Large intestine (tissue), 12 donors: ENCODE measurements at places on chromosomes 6 and 20. TPM values are rescaled to one million over a fixed set of nuclear protein-coding genes. Genes with fewer than 3 reads are reported as not detected.

HDGFL1 gene
- polyA plus RNA-seq: not detected

HLA-DMB gene
- 23.9 TPM for polyA plus RNA-seq

AGPAT4 gene
- 6.8 TPM for polyA plus RNA-seq

ZFP57 gene
- not detected for polyA plus RNA-seq

RIOK1 gene
- 22.9 TPM for polyA plus RNA-seq

C6orf52 gene
- 12.7 TPM for polyA plus RNA-seq

HTR1E gene
- 0.07 TPM for polyA plus RNA-seq

KIF25 gene
- 0.82 TPM for polyA plus RNA-seq

DNA sequence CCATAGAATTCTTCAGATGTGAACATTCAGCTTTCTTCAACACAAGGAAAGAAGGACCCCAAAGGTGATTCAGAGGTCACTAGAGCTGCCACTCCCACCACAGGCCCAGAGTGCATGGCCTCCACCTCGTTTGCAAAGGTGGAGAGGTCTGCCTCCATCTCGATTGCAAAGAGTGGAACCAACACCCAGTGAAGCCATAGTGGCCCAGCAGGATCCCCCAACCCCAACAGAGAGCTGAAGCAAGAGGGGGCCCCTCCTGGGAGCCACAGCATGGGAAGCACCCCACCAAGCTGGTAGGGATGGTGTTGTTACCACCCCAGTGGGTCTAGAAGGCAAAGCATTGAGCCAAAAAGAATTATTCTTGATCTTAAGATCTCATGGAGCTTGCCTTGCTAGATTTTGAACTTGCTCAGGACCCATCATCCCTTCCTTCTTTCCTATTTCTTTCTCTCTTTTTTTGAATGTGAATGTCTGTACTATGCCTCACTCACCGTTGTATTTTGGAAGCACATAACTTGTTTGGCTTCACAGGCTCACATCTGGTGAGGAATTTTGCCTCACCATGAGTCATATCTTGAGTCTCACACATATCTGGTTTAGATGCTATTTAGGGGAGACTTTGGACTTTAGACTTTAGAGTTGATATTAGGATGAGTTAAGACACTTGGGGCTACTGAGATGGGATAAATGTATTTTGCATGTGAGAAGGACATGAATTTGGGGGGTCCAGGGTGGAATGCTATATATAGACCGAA lies 119.2 kb downstream of the ANKRD60 start:
- no peaks in the 10 kb centered on the region for H3K4me1 ChIP-seq
- H3K27me3 ChIP-seq: no peaks in the 10 kb centered on the region
- DNase-seq: no peak
- no peaks in the 10 kb centered on the region for H3K36me3 ChIP-seq
- H3K4me3 ChIP-seq: no peak overlapping the region

DNA sequence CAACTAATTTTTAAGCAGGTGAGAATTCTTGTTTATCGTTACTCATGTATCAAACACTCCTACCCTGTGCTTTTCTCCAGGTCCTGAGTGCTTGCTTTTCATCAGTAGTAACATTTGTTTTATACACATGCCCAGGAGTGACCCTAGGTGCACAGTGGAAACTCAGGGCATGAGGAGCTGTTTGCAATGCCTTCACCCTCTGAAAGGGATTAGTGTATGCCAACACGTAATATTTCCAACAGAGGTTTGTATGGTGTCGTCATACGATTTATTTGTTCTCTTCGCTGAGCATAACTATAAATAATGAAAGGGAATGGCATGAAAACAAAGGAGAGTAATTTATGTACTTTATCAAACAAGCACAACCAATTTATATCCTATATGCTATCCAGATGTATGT lies 537.4 kb upstream of the MMS22L start:
- no peak overlapping the region for H3K4me3 ChIP-seq
- DNase-seq: no peak
- no peaks in the 10 kb centered on the region for H3K4me1 ChIP-seq
- no peak overlapping the region for H3K27ac ChIP-seq
- no peaks in the 10 kb centered on the region for H3K27me3 ChIP-seq

DNA sequence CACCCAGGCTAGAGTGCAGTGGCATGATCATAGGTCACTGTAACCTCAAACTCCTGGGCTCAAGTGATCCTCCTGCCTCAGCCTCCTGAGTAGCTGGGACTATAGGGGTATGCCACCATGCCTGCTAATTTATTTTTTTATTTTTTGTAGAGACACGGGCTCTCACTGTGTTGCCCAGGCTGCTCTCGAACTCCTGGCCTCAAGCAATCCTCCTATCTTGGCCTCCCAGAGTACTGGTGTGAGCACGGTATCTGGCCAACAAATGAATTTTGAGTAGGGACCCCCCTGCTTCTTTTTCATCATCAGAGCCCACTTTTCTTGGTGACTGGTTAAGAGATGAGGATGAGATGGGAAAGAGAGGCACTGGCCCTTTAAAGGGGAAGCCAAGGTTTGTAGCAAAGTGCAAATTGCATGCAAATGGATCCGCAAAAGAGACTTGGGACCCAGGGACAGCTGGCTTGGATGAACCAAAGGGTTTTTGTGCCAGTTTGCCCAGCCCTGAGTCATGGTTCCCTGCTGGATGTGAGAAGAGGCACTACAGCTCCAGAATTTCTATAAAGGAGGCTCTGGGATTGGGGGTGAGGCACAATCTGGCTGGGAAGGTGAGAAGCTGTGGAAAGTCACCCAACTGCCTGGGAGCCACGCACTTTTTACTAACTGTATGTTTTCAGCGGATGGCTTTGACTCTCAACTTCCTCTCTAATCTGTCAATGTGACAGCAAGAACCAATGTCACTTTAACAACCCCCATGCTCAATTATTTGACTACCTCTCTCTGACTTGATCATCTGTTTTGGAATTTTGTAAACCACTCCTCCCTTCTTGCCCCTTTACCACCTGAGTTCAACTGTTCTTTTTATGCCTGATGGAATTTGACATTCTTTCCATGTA lies 58.7 kb upstream of the RNF24 start:
- H3K27ac ChIP-seq: no peak overlapping the region
- peaks cover 5% of the 10 kb centered on the region for H3K27me3 ChIP-seq
- no peak for DNase-seq
- H3K36me3 ChIP-seq: no peaks in the 10 kb centered on the region

- no peaks in the 10 kb centered on the region for H3K27me3 ChIP-seq
- no peak overlapping the region for H3K4me3 ChIP-seq
- H3K36me3 ChIP-seq: no peaks in the 10 kb centered on the region
- H3K4me1 ChIP-seq: peaks cover 6% of the 10 kb centered on the region
These were observed 117.2 kb downstream of the BANF2 start for GRCh38 chr20:17816804-17817587.

DNA sequence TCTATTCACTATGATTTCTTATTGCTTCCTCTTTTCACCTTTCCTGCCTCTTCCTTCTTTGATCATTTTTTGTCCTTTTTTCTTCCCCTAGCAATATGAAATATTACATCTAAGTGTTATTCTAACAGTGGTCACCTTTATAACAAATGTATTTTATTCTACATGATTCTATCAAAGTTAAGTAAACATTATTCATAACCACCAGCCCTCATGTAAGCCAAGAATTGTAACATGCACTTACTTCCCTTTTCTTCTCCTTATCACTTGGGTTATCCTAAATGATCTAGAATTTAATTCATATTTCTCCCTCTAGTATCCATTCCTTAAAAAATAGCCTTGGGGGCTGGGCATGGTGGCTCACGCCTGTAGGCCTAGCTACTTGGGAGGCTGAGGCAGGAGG lies 88.3 kb upstream of the SLC22A23 start:
- H3K4me3 ChIP-seq: no peak overlapping the region
- no peaks in the 10 kb centered on the region for H3K27me3 ChIP-seq
- peak overlapping the region; percentile 3 for H3K27ac ChIP-seq
- no peaks in the 10 kb centered on the region for H3K36me3 ChIP-seq
- no peak for DNase-seq
- H3K4me1 ChIP-seq: peaks cover 37% of the 10 kb centered on the region

DNA sequence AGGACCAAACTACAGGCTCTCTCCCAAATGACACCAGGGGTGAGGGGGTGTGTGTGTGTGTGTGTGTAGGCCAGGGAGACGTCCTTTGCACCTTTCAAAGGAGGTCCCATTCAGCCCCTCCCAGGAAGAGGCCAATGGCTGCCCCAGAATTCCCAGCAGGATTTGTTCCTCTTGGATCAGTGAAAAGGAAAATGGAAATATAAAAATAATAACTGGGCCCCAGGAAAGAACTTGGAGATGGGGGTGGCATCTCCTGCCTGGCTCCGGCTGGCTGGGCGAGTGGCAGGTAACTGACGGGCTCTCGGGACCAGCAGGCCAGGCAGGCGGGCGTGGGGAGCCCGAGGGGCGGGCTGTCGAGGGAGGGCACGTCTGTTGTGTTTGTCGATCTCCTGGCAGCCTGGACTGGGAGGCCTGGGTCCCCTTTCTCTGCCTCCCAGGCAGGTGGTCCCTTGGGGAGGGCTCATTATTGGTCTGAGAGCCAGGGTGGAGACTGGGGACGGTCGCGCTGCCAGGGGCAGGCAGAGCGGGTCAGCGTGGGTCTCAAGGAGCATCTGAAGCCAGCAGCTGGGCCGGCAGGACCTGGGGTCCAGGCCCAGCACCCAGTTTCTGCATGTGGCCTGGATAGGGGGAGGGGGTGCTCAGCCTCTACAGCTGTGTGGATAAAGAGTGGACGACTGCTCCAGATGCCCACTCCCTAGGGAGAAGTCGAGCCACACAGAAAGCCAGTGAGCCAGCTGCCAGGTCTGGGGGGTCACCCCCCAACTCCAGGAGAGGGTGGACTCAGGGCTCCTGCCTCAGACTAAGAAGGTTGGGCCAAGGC lies 3.1 kb downstream of the NOL4L start:
- H3K4me3 ChIP-seq: peak overlapping the region; percentile 13
- peak overlapping the region; percentile 69 for H3K27ac ChIP-seq
- DNase-seq: peak; percentile 72
- peaks cover 17% of the 10 kb centered on the region for H3K27me3 ChIP-seq
- H3K4me1 ChIP-seq: peaks cover 28% of the 10 kb centered on the region

- H3K27me3 ChIP-seq: peaks cover 21% of the 10 kb centered on the region
- H3K36me3 ChIP-seq: no peaks in the 10 kb centered on the region
These were observed 316.0 kb downstream of the TFAP2C start for GRCh38 chr20:56945057-56945456.

- no peak for DNase-seq
- H3K4me1 ChIP-seq: no peaks in the 10 kb centered on the region
- H3K27me3 ChIP-seq: no peaks in the 10 kb centered on the region
- H3K27ac ChIP-seq: no peak overlapping the region
- no peaks in the 10 kb centered on the region for H3K36me3 ChIP-seq
- H3K4me3 ChIP-seq: no peak overlapping the region
These were observed 34.5 kb downstream of the TPBG start for GRCh38 chr6:82397962-82398692.

DNA sequence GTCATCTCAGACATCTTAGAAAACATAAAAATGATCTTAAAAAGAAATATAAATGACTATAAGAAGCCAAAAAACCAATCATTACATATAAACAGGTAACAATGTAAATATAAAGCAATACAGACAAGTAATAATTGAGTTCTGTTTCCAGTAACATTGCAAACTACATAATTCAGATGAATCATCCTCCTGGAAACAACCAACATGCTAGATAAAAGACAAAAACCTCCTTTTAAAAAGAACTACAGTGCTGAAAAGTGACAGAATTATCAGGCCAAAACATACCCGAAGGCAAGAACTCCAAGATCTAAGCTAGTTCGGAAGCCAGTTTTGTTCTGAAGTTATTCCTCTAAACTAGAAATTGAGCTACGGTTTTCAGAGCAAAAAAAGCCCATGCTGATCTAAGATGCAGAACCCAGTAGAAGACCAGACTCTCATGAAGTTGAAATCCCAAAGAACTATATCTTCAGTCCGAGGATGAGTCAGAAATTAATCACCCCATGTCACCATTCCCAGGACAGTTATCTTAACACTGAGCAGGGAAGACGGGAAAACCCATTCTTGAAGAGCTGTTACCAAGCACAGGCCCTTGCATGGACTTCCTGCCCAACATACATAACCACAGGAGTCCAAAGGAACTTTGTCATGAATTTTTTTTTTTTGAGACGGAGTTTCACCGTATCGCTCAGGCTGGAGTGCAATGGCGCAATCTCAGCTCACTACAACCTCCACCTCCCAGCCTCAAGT lies 9.8 kb downstream of the PGM3 start:
- no peaks in the 10 kb centered on the region for H3K27me3 ChIP-seq
- no peak overlapping the region for H3K4me3 ChIP-seq
- peaks cover 58% of the 10 kb centered on the region for H3K36me3 ChIP-seq
- no peaks in the 10 kb centered on the region for H3K4me1 ChIP-seq
- no peak for DNase-seq
- H3K27ac ChIP-seq: no peak overlapping the region

DNA sequence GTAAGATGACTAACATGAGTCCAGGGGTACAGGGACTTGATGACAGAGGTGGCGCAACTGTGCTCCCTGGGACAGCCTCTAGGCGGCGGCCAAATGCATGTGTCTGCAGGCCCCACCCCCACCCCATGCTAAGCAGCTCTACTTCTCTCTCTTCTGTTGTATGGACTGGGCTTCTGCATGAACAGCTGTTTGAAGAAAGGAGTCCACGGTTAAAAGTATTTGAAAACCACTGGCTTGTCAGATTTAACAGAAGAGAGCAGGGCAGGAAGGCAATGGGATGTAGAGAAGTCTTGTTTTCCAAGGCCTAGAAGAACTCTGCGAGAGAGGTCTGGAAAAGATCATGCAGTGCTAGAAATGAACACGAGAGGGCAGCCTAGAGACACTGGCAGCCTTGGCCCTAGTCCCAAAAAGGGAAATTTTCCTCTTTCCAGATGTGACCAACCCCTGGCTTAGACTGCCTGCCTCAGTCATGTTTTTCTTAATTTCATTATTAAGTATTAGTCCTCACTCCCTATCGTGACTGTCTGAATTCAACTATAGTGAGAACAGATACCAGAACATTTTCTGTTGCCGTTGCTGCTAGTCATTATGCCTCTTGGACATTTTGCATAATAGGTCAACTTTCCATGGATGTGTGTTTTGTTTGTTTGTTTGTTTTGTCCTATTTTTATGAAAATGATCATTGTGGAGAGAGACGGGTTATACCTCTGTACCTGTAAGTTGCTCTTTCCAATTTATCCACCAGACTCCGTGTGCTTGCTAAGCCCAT lies 265.0 kb downstream of the ADGRG6 start:
- H3K4me3 ChIP-seq: no peak overlapping the region
- DNase-seq: peak; percentile 23
- no peaks in the 10 kb centered on the region for H3K27me3 ChIP-seq
- peaks cover 4% of the 10 kb centered on the region for H3K4me1 ChIP-seq
- no peaks in the 10 kb centered on the region for H3K36me3 ChIP-seq

GRCh38 chr6:145731447-145731846 lies 3.9 kb downstream of the EPM2A start:
- H3K4me1 ChIP-seq: no peaks in the 10 kb centered on the region
- no peaks in the 10 kb centered on the region for H3K27me3 ChIP-seq
- H3K4me3 ChIP-seq: no peak overlapping the region
- DNase-seq: no peak

- no peak for DNase-seq
- H3K36me3 ChIP-seq: peaks cover 26% of the 10 kb centered on the region
- no peak overlapping the region for H3K27ac ChIP-seq
- no peak overlapping the region for H3K4me3 ChIP-seq
- no peaks in the 10 kb centered on the region for H3K4me1 ChIP-seq
- H3K27me3 ChIP-seq: no peaks in the 10 kb centered on the region
These were observed 15.4 kb downstream of the SOD2 start for GRCh38 chr6:159677506-159678165.
